ENCODE measurements at places on chromosomes 16 and 17.

- DNase-seq, result peak; percentile 88
Measured at GRCh38 chr17:43389046-43389947, 9.5 kb upstream of the ARL4D start.

DNA sequence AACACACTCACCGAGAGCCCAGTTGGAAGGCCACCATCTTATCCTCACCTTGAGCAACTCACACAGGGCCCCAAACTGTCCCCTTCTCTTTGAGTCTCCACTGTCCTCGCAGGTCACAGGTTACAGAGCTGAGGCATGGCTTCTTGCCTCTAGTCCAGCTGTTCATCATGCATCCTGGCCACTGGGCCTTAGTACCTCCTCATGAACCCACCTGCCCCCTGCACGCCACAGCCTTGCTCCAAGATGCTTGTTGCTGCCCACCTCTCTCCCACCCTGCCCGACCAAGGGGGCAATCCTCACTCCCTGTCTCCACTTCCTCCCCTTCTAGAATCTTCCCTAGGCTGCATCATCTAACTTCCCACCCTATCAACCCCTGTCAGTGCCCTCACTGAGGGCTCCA is 17.1 kb downstream of the CDH5 start:
- peak; percentile 36 for DNase-seq

- DNase-seq, result no peak
Measured at GRCh38 chr17:75061055-75061438, 14.0 kb downstream of the KCTD2 start.

DNA sequence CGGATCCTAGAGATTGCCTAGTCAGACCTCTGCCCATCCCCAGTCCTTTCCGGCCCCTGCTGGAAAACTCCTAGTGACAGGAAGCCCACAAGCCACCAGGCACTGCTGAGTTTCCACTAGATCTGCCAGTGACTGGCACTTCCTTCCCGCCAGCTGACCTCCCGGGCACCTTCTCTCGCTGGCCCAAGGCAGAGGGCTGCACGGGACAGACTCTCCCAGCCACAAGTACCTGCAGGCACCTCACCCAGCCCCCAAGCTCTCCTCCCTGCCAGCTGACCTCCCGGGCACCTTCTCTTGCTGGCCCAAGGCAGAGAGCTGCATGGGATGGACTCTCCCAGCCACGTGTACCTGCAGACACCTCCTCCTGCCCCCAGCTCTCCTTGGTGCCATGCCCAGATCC is 66.3 kb upstream of the DOC2B start:
- no peak for DNase-seq

- no peak for DNase-seq
Measured at GRCh38 chr16:24822542-24822941, 23.2 kb upstream of the SLC5A11 start.

- no peak for DNase-seq
Measured at GRCh38 chr17:526425-526824, 173.8 kb upstream of the RPH3AL start.

DNA sequence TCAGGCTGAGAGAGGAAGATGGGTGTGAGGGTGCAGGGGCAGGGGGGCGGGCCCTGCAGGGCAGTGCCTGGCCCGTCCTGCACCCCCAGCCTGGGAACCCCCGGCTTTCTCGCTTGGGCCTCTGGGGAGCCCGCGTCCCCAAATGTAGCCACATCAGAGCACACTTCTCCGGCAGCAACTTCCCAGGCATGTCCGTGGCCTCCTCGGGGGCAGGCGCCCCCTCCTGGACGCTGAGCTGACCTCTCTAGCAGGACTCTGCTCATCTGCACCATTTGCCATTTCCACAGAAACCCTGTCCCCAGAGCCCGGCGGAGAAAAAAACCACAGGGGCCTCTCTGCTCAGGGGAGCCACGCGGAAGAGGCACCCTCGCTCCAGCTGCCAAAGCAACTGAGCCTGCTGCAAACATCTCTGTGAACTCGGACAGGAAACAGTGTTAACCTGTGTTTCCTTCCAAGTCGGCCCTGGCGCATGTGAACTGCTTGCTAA is 63.4 kb downstream of the KLHDC4 start:
- DNase-seq, result peak; percentile 67
